ENCODE measurements at places on chromosomes 1 and 21.

DNA sequence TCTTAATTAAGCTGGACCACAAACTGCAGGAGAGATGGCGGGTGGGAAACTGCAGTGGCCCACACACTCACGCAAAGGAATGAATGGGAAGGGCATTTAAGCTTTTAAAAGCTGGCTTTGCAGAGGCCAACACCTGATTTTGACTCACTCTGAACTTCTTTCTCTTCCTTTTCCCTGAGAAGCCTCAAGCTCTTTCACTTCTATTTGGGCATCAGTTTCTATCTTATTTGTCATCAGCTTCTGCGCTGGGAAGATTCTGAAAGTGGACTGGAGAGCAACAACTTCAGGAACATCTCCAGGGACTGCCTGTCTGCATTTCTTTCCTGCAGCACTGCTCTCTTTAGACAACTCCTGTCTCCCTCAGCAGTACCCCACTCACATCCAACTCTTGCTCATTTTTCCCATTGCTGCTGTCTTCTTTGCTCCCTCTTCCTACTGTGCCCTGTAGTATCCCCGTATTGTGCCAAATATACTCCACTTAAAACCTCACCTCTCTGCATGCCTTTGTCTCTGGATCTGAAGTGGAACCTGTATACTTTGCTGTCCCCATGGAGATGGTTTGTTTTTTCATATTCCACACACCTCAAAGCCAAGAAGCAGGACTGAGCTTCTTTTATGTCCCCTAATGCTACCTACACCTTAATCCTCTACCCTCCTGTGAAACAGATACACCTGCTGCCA, 143.3 kb upstream of the JUN start:
- DNase-seq, result no peak

- DNase-seq, result no peak
Measured at GRCh38 chr1:88661188-88661587, 22.9 kb upstream of the PKN2 start.

DNA sequence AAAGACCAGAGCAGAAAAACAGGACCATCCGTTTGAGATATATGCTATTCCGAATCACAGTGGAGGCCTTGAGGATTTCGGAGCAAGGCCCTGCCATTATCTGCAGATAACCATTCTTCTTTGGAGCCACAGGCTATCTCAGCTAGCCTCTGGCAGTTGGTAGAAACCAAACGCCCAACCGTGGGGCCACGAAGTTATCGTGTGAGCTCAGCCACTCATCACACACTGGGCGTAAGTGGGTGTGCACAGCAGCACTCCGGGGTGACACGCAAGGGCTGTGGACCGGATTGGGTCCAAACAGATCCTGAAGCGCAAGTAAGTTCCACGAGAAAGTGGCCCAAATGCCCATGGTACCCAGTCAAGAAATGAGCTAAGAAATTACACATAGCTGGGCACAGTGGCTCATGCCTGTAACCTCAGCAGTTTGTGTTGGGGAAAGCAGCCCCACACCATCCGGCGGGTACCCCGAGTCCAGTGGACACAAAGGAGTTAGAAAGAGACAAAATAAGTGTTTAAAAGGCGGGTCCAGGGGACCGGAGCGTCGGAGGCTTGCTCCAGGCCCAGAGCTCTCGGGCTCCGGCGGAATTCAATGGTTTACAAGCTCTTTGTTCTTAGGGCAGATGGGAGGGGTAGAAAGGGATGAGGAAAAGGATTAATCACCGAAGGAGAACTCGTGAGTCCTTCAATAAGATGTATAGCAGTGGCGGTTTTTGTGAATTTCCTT, 130.6 kb downstream of the LIPI start:
- no peak for DNase-seq

GRCh38 chr1:92711473-92712165, 73.3 kb downstream of the EVI5 start:
- DNase-seq, result peak; percentile 69
